ENCODE measurements at places on chromosomes 3 and 15.

DNA sequence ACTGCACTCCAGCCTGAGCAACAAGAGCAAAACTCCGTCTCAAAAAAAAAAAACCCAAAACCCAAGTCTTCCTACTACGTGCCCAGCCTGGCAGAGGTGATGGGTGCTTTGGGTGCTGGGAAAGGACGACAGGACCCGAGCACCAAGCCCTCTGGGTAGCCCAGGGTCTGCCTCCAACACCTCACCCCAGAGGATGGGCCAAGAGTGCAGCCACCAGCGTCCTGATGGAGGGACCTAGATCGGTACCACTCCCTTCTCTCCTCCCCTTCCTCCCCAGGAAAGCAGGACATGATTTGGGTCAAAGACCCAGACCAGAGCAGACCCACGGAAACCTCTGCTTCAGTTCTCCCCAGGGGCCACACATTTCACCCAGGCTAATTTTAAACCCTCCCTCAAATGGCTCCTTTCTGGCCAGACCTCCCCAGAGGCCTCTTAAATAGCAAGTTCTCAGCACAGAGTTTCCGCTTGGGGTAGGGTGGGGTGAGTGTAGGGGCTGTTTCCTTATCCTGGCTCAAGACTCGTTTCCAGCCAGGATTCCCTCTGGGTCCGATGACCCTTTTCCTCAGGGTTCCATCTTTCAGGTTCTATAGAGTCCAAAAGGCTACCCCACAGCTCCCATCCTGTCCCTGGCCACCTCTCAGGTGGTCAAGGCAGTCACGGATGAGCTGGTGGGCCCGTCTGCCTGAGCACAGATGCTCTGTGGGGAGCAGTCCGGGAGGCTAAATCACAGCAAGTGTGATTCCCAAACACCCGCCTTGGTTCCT is 20.5 kb downstream of the RBPMS2 start:
- DNase-seq: no peak

DNA sequence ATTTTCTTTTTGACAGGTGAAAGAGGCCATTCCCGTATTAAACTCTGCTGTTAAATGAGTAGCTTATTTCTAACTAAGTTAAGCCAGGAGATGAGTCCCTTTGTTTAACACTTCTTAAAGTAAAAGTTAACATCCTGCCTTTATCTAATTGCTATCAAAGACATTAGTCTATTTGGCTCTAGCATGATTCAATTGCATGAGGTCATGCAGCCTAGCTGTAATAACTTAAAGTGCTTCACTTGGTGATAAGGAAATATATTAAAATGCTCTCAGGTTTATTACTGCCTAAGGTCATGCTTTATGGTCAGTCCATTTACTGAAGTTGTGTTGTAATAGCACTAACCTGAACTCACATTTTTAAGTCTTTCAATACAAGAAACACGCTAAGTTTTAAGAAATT is 82.3 kb upstream of the MLF1 start:
- no peak for DNase-seq

DNA sequence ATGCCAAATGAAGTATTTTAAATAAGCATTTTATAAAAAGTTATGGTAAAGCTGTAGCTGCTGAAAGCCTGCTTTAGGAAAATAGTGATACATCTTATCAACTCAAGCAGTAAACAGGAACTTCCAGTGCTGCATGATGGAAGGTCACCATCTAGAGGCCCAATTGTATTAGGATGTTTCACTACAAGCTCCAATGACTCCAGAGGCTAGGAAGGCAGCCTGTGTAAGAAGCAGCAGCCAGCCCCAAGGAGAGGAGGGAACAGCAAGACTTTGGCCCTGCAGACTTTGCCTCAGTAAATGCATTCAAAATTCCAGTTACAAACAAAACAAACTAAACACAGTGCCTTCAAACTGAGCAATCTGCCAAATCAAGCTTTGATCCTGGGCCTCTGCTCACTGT is 32.1 kb downstream of the ILDR1 start:
- DNase-seq: no peak

DNA sequence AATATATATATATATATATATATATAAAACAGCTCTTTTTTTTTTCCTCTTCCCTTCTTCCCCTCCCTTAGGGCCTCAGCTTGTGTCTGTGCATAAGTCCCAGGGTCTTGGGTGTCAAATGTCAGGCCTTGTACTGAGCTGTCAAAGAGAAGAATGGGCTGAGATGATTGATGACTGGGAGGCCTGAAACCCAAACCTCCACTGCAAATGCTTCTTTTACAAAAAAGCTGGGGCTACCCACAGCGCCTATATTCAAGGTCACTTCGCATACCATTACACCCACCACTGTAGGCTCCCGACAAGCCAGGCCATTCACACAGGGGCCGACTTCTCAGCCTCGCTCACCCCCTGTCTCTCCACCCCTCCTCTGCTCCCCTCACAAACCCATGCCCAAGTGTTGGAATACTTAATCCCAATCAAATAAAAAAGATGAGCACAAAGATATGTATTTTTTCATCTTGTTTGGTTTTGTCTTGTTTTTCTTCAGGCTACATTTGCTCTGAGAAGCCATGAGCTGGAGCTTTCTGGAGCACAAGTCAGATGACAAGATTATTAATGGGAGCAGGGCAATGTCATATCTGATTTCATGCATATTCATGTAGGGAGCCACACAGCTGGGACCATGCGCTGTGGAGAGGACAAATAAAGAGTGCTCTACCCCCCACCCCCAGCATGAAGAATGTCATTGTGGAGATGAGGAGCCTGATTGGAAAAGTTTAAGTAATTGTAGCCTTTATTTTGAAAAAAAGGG is 614.4 kb upstream of the NR2F2 start:
- no peak for DNase-seq

DNA sequence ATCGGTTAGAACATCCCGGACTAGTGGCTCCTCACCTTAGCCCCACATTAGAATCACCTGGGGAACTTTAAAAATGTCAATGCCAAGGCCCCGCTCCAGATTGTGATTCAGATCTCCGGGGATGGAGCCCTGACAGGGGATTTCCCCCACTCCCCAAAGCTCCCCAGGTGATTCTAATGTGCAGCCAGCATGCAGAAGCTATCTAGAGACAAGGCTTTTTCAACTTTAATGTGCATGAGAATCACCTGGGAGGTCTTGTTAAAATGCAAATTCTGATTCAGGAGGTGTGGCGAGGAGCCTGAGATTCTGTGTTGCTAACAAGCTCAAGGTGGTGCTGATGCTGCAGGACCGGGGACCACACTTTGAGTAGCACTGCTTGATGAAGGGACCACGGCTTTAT is 156.7 kb downstream of the RAB11A start:
- DNase-seq: no peak
